ENCODE measurements at places on chromosomes 1 and 21. TPM values are rescaled to one million over a fixed set of nuclear protein-coding genes. Genes with fewer than 3 reads are reported as not detected.

Gene C1QC
- not detected for total RNA-seq

Gene RC3H1
- total RNA-seq, result 11.6 TPM

Gene UBL4B
- 0.51 TPM for total RNA-seq

Gene HES4
- total RNA-seq, result 1.4 TPM

Gene AMPD1
- not detected for total RNA-seq

Gene MYOM3
- 0.12 TPM for total RNA-seq

Gene TRPM2
- not detected for total RNA-seq

Gene FCGR3B
- total RNA-seq, result not detected

Gene VHLL
- total RNA-seq, result not detected

Gene ZNF326
- 4.1 TPM for total RNA-seq

Gene OSCP1
- 9.2 TPM for total RNA-seq

Gene KRTAP24-1
- not detected for total RNA-seq

Gene RNU1-2
- total RNA-seq, result under 0.01 TPM

Gene DPH5
- total RNA-seq, result 49.8 TPM

Gene TMOD4
- not detected for total RNA-seq

Gene MROH9
- not detected for total RNA-seq

Gene DENND1B
- 1.3 TPM for total RNA-seq

Gene ADGRB2
- total RNA-seq, result 6.9 TPM

Gene SLC22A15
- total RNA-seq, result 2.0 TPM

Gene LINGO4
- total RNA-seq, result not detected

Gene CCDC17
- 1.2 TPM for total RNA-seq

Gene LAMB3
- total RNA-seq, result 0.51 TPM

Gene REN
- total RNA-seq, result not detected

Gene CAPZA1
- 202 TPM for total RNA-seq

Gene RGS8
- total RNA-seq, result not detected

Gene NRIP1
- total RNA-seq, result 15.7 TPM

Gene FCN3
- total RNA-seq, result not detected

Gene MTX1
- 61.6 TPM for total RNA-seq

Gene RAP1GAP
- total RNA-seq, result 0.82 TPM

Gene OR2L3
- not detected for total RNA-seq

Gene CNR2
- total RNA-seq, result not detected

Gene ADCY10
- total RNA-seq, result not detected

Gene DOP1B
- 1.1 TPM for total RNA-seq

Gene GUCA2A
- not detected for total RNA-seq

Gene MAP10
- 0.68 TPM for total RNA-seq

Gene AJAP1
- total RNA-seq, result not detected

Gene LCE1D
- total RNA-seq, result not detected

Gene LAD1
- total RNA-seq, result 8.6 TPM

Gene EMC1
- total RNA-seq, result 52.9 TPM

Gene RGS13
- not detected for total RNA-seq

Gene TAL1
- total RNA-seq, result not detected

Gene DFFA
- 23.6 TPM for total RNA-seq

Gene S100A3
- total RNA-seq, result 2.5 TPM

All from pericardium fibroblast (primary cell).